ENCODE measurements at places on chromosomes 2 and 18. TPM values are rescaled to one million over a fixed set of nuclear protein-coding genes. Genes with fewer than 3 reads are reported as not detected.

GPAT2 gene
- total RNA-seq, result 11.1 TPM

OTOS gene
- not detected for total RNA-seq

GPR75 gene
- 2.5 TPM for total RNA-seq

IL1RL2 gene
- total RNA-seq, result not detected

HRH4 gene
- 0.36 TPM for total RNA-seq

TEKT4 gene
- total RNA-seq, result not detected

DLX1 gene
- total RNA-seq, result 0.94 TPM

PIEZO2 gene
- total RNA-seq, result 26.8 TPM

GRCh38 chr2:8481463-8482009 lies 200.3 kb upstream of the ID2 start:
- DNase-seq, result peak; percentile 13

- no peak for DNase-seq
Measured at GRCh38 chr2:133972786-133973185, 281.1 kb upstream of the MGAT5 start.

DNA sequence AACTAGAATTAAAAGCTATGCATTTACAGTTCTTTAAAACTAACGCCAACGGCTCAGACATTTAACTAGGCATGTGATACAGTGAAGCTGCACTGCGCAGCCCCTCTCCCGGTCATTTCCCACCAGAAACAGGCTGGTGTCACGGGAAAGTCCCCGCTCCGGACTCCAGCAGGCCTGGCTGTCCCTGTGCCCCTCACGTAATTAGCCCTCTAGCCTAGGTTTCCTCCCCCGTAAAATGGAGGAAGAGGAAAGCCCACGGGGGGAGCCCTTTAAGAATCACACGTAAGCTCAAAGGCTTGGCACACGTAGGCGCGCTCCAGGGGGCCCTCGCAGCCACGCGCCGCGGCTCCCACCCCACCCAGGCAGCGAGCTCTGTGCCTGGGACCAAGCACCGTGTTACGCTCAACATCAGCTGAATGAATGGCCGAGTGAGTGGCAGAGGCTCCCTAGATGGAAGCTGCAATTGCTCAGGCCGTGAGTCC lies 48.0 kb downstream of the KCNIP3 start:
- DNase-seq, result no peak

GRCh38 chr2:73235315-73236028 lies 1.4 kb downstream of the CCT7 start:
- no peak for DNase-seq

- DNase-seq, result no peak
Measured at GRCh38 chr2:71559080-71559827, 105.9 kb downstream of the DYSF start.

DNA sequence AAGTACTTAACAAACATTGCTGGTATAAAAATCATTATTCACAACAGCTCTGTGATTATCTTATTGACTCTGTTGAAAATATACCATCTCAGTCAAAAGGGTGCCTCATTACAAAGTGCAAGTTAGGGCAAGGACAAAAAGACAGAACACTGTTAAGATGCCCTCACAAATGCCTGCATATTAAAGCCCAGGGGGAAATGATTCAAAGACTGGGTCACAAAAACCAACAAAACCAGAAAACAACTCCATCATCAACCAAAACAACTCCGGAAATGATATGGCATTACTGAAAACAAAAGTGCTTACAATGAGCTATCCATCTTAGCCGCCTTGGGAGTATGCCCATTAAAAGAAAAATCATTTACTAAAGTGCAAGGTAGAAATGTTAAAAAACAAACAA lies 9.9 kb downstream of the PLA2R1 start:
- no peak for DNase-seq

GRCh38 chr2:152089238-152089637 lies 9.6 kb downstream of the CACNB4 start:
- no peak for DNase-seq

DNA sequence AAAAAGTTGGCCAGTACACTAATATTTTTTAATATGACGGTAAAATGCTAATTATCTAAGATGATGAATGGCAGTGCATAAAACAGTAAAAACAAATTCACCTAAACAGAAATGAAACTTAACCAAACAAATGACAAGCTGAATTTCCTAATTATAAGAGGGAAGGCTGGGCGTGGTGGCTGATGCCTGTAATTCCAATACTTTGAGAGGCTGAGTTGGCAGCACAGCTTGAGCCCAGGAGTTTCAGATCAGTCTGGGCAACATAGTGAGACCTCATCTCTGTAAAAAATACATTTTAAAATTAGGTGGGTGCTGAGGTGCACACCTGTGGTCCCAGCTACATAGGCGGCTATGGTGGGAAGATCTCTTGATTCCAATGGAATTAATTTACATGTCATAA lies 120.1 kb downstream of the USP34 start:
- no peak for DNase-seq

DNA sequence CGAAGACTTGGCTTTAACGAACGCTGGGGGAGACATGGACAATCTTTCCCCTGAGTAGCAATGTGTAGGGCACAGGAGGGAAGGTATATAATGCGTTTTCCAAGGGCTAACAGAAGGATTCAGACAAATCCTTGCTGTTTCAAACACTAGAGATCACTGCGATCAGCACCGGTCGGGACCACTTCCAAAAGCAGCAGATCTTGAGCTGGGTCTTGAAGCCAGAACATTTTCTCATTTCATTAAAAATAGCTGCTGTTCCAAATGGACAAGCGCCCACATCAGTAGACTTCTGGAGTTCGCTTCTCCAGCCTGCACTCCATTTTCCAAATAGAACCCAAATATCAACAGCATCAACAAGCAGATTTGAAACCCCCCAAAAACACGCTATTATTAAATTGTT lies 65.1 kb upstream of the MAPRE2 start:
- DNase-seq, result no peak

GRCh38 chr2:43298500-43298899 lies 72.1 kb upstream of the ZFP36L2 start:
- no peak for DNase-seq

- DNase-seq, result no peak
Measured at GRCh38 chr18:30852980-30853379, 189.6 kb downstream of the DSC3 start.

DNA sequence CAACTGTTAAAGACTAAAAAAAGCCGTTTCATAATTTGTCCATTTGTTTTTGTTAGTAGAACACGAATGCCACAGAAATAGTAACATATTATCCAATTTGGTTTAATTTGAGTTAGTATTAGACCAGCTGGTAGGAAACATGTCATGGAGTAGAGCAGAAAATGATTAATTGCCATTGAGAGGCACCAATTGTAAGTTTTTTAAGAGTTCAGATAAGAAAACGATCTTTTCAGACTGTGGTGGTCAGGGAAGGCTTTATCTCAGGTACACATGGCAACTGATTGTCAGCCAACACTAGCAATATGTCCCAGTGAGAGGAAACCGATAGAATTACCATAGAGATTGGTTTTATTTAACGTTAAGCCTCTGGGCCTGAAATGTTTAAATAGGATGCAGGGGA lies 438.2 kb upstream of the MAP2 start:
- no peak for DNase-seq

DNA sequence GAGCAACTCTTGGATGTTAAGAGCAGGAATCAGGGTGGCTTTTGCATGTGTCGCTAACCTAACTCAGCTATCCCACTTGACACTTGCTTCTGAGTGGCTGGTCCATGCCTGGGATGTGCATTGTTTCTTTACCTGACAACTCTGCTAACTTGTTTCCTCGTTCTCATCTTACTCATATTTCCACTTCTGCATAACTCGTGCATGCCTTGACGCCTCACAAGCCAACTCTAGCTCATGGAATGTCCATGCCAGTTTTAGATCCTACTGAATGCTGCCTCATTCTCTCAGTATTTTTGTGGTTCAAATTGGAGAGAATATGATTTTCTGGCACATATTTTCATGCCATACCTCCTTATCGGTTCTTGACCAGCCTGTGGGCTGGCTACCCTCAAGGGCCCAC lies 52.5 kb downstream of the CDCA7 start:
- DNase-seq, result no peak

DNA sequence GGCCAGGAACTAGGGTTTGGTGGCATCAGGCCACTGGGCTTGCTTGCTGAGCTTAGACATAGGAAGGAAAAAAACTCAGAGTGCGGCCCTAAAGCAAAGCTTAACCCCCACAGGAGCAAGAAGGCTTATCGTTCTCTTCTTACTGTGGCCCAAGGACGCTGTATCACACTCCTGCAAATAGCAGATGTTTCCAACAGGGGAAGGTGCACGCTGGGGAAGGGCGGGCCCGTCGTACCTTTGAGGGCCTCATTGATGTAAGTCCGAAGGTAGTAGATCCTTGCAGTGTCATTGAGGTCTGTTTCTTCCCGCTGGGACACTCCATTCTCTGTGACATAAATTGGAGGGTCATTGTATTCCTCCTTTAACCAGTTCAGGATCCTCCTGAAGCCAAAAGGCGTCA lies 46.6 kb downstream of the LCT start:
- DNase-seq, result no peak

DNA sequence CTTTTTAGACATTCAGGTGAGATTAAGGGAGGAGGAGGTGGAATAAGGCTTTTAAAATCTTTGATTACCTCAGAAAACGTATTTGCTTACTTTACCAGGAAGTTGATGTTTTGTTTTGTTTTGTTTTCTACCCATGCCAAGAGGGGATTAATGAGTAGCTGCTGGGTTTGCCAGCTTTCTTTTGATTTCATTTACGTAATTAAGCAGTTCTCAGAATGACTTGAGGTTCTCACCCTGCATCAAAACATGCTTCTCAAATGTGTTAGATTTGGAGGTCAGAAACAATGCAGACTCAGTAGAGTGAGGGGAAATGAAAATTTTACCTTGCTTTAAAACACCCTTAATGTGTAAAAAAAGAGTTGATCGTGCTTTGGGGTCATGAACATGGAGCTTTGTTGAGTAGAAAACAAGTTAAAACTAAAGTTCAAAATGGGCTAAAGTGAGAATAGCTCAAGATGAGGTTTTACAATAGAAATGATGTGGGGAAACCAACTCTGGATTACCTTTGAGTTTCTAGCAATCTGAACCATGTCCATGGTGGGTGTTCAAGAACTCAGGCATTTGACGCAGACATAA lies 217.1 kb upstream of the EPAS1 start:
- DNase-seq, result no peak

- no peak for DNase-seq
Measured at GRCh38 chr2:65456064-65456463, 23.7 kb upstream of the SPRED2 start.

DNA sequence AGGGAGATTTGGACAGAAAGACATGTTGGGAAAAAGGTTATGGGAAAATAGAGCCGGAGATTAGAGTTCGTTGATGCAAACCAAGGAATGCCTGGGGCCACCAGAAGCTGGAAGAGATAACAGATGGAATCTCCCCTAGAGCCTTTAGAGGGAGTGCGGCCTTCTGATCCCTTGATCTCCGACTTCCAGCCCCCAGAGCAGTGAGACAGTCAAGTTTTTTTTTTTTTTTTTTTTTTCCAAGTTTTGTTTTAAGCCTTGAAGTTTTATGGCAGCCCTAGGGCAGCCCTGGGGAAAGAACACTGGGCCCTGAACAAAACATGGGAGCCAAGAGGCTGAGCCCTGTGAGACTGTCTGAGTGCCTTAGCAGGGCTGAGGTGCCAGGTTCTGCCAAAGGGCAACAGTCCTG lies 6.5 kb downstream of the DGKD start:
- DNase-seq, result no peak

DNA sequence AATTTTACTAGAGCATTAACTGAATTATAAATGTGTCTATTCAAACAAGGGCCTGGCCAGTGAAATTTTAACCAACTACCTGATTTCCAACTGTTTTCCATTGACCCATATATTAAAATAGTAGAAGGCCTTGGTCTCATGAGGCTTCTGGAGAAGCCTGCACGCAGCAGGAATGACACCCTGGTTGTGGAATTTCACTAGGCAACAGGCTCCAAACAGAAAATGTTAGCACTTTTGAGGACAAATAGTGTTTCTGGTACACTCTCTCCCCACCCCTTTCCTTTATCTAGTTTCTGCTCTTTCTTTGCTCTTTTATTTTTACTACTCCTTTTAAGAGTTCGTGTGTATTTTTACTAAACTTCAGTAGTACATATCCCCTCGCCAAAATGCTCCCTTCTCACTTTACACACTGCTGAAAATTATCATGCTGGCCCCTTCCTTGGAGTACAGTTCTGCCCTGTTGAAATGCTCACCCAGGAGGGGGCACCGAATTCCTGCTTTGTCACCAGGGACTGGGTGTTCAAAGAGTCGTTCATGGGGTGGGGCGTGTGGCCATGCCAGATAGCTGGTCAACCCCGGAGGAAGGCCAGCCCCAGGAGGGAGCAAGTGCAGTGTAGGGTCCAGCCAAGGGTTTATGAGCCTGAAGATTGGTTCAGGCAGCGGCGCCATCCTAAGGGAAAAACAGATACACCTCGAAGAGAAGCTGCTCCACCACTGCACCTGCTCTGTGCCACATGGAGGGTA lies 22.1 kb upstream of the COL6A3 start:
- no peak for DNase-seq

DNA sequence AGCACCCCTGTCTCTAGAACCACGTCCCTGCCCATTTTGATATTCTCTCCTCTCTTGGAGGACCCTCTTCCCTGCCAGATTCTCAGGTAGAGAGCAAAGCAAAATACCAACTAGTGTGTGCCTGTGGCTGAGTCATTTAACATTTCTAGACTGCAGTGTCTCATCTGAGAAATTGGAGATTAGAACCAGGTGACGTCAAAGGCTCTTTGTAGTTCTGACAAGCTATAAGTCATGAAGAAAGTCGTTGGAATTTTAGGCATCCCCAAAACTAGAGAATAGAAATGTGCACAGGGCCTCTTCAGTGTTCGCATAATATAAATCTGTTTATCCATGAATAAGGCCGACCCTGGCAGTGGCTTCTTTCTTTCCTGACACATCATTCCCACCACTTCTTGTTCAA lies 74.4 kb upstream of the TANC1 start:
- DNase-seq, result no peak

DNA sequence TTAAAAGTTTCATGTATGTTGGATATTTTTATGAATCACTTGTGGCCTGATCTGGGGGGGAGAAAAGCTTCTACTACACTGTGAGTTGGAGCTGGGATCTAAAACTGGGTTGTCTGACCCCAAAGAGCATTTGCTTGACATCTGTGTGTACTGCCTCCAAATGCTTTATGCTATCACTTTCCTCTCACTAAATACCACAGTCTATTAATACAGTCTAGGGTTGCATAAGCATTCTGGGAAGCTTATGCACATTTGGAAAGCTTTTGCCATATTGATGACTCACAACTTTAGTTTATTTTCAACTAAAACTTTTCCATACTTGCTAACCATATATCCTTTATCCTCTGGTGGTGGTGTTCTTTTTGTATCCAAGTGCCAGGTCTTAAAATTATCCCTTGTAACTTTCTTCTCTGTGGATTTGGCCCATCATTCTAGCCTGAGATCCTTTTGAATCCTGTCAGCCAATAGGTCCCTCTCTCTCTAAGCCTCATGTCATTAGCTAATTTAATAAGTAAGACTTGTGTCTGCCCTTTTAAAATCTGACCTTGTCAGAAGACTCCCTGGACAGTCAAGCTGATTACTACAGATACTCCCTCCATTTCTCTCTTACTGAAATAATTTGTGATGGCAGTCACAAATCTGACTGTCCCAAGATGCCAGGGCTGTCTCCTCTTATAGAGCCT lies 72.7 kb downstream of the NXPH2 start:
- no peak for DNase-seq
